Activated CD4-positive, alpha-beta memory T cell treated with anti-CD3 and anti-CD28 coated beads for 36 hours (primary cell): ENCODE measurements at places on chromosomes 16 and 17. TPM values are rescaled to one million over a fixed set of nuclear protein-coding genes. Genes with fewer than 3 reads are reported as not detected.

Gene COPRS
- total RNA-seq: 49.6 TPM

Gene ITGAL
- total RNA-seq: 226 TPM

Gene KSR1
- 60.8 TPM for total RNA-seq

Gene KRTAP9-4
- total RNA-seq: not detected

Gene SPATA33
- total RNA-seq: 7.1 TPM

Gene ATP2A1
- total RNA-seq: 3.8 TPM

Gene MMP2
- not detected for total RNA-seq

Gene NFATC3
- 85.2 TPM for total RNA-seq
